Hematopoietic multipotent progenitor cell (in vitro differentiated cells): ENCODE measurements at places on chromosomes 12 and 14. TPM values are rescaled to one million over a fixed set of nuclear protein-coding genes. Genes with fewer than 3 reads are reported as not detected.

DNA sequence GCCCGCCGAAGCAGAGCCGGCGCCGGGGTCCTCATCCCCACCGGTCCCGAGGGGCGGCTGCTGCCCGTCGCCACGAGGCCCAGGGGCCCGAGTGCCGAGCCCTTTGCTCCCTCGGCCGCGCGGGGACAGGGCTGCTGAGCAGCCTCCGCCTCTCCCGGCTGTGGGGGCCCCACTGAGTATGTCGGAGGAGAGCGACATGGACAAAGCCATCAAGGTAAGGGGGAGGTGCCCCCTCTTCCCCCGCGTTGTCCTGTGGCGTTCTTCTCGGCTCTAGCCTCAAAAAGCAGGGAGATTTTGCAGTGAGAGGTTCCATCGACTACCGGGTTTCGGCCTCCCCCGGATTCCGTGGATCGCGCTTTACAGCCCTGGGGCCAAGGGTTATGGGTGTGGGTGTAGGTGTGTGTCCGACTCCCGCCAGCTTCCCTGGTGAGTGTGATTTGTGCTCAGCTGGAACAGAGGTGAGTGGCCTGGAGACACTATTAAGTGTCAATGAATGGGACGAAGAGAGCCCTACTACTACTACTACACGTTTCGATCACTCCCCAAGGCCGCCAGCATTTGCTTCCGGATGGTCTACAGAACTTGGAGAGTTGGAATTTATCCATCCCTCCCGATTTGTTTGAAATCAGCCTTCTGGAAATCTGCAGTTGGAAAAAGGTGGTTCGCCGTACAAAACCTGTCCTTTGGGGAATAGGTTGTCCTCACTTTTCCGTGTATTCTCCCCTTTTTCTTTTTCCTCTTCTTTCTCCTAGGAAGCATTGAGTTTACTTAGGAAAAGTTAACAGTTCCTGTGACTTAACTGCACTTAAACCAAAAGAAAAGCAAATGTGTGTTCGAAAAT is 748 bp downstream of the MAPKAPK5 start:
- DNase-seq: peak; percentile 35

DNA sequence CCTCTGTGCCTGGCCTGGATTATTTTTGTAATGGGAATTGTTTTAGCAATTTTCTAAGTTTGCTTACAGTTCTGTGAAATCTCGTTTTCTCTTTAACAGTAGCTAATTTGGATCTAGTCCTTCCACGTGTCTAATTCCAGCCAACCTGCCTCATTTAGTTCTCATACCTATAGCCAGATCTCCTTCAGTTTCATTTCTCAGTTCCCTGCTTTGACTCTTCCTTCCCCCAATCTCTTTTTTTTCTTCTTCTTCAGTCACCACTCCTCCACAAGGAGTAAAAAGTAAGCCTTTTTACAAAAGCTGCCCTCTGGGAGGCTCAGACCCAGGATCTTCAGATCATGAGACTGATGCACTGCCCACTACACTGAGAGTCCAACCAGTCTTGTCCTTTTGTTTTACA is 1.4 kb downstream of the THTPA start:
- no peak for DNase-seq

DNA sequence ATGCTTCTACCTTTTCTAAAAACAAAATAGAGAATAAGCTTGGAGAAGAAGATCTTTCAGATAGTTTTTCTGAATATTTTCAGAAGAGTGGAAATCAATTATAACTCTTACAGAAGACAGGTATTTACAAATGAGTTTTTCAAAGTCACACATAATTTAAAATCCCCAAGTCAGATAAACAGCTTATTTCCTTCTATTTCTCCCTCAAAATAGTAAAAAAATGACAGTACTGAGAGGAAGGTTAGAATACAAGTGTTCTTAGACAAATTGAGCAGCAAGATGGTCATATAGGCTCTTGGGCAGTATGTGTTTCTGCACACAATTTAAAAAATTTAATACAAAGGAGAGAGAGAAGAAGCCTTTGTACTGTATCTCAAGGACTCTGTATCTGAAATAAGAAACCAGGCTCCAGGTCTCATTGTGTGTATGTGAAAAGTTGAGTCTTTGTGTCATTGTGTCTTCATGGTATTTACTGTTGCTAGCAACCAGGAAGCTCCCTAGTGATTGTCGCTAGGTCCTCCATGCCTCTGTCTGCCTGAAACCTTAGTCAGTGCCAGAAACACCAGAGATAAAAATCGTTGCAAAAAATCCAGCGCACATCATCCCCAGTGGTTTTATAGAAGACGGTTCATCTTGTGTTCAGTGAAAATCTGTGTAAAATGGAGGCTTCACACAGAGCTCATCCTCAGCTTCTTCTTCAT is 12.9 kb upstream of the TUBA1A start:
- peak; percentile 73 for DNase-seq

GRCh38 chr12:78799649-78800048 is 64.9 kb upstream of the SYT1 start:
- DNase-seq: no peak

DNA sequence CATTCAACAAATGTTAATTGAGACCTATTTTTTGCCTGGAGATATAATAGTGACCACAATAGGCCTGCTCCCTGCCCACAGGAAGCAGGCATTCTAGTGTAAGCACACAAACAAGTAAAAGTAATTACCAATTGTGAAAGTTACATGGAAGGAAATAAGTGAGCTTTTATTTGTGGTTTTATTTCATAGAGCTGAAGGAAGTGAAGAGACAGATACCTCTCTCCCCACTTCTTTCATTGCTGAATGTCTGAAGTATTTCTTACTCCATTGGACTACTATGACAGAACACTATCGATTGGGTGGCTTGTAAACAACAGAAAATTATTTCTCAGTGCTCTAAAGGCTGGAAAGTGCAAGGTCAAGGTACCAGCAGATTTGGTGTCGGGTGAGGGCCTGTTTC is 183.5 kb downstream of the PRKCH start:
- DNase-seq: no peak

DNA sequence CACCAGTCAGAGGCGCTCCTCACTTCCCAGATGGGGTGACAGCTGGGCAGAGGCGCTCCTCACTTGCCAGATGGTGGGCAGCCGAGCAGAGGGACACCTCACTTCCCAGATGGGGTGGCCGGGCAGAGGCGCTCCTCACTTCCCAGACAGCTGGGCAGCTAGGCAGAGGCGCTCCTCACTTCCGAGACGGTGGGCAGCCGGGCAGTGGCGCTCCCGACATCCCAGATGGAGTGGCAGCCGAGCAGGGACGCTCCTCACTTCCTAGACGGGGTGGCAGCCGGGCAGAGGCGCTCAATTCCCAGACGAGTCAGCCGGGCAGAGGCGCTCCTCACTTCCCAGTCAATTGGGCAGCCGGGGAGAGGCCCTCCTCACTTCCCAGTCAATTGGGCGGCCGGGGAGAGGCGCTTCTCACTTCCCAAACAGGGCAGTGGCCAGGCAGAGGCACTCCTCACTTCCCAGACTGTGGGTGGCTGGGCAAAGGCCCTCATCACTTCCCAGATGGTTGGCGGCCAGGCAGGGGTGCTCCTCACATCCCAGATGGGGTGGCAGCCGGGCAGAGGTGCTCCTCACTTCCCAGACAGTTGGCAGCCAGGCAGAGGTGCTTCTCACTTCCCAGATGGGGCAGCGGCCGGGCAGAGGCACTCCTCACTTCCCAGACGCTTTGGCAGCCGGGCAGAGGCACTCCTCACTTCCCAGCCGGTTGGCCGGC is 143.8 kb upstream of the ARID2 start:
- DNase-seq: no peak

- DNase-seq: no peak
Observed at GRCh38 chr12:118589162-118589561, 212.8 kb downstream of the SUDS3 start.

DNA sequence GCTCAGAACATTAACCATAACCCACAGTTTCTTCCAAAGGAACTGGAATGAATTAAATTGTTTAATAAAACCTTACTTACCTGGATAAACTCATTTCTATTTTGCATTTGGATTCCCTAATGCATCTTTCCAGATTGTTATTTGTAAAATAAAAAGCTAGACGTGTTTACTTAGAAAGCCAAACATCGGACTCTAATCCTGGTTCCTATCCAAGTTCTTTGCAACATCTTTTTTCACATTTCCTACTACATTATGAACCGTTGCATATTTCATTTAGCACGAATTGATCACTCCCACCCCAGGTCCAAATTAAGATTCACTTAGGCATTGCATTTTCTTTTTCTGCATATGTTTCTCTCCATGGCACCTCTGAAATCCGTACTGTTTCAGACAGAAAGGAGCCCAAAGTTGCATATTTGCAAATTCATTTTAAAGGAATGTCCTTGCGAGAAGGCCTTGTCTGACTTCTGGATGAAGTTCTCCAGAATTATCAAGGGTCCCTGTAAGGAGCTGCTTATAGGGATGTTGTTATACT is 164.4 kb upstream of the GSC start:
- DNase-seq: no peak

- no peak for DNase-seq
Observed at GRCh38 chr12:50003595-50003994, 21.7 kb downstream of the RACGAP1 start.

- no peak for DNase-seq
Observed at GRCh38 chr14:104596927-104597351, 7.6 kb downstream of the TMEM179 start.

- DNase-seq: no peak
Observed at GRCh38 chr14:44785096-44785495, 176.7 kb downstream of the KLHL28 start.

DNA sequence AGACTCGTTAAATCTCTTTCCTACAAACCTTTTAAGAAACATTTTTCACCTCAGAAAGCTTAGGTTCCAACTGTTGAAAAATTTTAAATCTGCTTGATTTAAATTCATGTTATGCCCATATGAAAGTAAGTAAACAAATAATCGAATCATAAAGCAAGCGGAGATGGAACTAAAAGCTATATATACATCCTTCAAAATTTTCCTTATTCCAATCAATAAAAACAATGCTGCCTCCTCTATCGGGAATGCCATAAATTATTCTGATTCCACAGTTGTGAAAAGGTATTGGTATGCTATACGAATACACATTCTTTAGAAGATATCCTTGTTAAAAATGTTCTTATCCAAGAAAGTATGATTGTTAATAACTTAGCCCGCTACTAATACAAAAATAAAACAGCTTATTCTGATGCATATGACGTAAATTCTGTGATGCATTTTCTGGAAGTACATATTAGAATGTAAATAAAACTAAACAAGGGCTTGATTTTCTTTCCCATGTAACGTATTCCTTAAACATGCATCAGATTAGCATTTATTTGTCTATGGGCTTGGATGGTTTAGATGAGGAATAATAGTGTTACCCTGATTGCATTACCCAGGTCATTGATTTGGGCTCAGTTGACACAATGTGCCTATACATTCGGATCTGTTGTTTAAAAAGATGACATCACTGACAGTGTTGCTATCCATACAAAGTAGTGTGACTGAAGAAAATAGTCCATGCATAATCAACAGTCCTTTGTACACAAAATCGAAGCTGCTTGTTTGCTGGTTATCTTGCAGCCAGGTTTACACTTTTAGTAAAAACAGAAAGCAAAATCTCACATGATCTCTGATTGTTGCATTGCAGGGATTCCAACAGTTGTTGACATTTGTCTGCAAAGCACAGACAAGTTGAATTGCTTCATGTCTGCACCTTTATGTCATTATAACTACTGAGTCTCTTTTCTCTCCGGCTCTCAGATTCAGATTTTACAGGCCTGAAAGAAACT is 656 bp upstream of the DTD2 start:
- DNase-seq: no peak

DNA sequence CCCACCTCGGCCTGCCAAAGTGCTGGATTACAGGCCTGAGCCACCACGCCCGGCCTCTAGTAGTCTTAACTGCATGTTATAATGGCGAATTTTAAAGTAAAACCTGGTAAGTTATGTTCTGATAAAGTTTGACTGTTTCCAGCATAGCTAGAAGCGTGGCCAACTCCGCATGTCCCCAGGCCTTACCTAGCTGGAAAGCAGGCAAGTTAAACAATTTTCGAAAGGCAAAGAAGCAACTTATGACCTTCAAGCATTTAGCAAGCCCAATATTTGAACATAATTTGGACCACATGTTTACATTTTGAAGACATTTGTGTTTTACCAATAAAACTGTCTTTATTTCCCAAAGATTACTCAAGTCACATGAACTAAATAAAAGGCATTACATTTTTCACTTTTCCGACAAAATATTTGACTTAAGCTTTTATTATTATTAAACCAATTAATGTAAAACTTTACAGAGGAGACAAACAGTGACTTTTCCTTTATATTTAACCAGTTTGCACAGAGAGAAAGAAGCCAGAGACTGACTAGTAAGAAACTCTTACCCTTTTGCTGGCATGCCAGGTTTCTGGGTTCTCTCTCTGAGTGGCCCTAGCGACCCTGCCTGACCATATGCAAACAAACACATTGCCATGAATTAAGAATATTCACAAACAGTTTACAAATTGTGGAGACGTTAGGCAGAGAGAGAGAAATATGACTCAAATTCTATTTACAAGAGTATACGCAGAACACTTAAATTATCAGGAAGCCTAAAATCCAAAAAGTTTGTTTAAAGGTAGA is 106.3 kb downstream of the RIN3 start:
- DNase-seq: no peak

DNA sequence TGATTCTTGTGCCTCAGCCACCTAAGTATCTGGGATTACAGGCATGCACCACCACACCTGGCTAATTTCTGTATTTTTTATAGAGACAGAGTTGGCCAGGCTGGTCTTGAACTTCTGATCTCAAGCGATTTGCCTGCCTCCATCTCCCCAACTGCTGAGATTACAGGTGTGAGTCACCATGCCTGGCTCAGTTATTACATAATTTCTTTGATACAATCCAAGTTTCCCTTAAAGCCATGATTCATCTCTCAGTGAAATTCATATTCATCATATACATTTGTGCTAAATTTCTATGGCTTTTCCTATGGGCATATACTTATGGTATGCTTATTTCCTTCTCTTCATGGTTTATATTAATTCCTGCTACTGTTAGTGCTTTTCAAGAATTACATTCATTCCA is 29.1 kb upstream of the PZP start:
- no peak for DNase-seq

GRCh38 chr12:12019881-12020280 is 50.9 kb upstream of the BCL2L14 start:
- no peak for DNase-seq

GRCh38 chr12:18421867-18422266 is 160.5 kb downstream of the PIK3C2G start:
- DNase-seq: no peak

The ESPL1 gene
- total RNA-seq: 1.3 TPM

The CMKLR1 gene
- 0.27 TPM for total RNA-seq

The SLC10A1 gene
- not detected for total RNA-seq

The LDHB gene
- 400 TPM for total RNA-seq

The ARID4A gene
- 14.0 TPM for total RNA-seq

The GLIPR1L1 gene
- not detected for total RNA-seq

The OTOGL gene
- total RNA-seq: under 0.01 TPM

The COX8C gene
- not detected for total RNA-seq
